ENCODE measurements at places on chromosomes 2 and 18.

DNA sequence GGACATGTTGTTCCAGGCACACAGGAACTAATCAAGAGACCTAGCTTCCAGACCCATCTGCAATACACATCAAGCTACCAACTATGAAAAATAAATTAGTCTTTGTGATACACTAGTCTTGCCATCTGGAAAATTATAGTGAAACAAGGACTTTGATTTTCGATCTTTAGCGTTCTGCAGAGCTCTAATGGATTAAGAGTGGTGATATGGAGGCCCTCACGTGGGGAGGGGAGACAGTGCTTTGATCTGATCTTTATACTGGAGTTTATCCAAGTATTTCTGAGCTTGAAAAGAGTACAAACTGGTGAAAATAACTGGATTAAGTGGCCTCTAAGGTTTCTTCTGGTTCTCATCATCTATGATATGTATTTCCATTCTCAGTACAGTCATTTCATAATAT lies 273.4 kb upstream of the CDH7 start:
- DNase-seq = no peak

DNA sequence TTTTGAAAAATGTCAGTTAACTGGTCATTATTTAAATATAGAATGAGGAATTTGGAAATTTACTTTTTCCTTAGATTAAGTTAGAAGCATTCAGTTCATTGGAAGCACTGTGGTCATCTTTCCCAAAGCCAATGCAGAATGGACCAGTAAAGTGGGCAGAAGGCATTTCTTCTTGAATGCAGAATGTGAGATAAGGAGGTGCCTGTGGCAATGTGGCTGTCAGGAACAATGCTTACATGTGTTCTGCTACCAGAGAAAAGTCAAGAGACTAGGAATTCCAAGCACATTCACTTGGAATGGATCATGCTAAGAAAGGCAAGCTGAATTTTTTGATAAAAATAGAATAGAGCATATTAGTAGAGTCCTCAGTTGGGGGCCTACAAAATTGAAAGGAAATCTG lies 295.0 kb upstream of the KCNH7 start:
- DNase-seq = no peak

DNA sequence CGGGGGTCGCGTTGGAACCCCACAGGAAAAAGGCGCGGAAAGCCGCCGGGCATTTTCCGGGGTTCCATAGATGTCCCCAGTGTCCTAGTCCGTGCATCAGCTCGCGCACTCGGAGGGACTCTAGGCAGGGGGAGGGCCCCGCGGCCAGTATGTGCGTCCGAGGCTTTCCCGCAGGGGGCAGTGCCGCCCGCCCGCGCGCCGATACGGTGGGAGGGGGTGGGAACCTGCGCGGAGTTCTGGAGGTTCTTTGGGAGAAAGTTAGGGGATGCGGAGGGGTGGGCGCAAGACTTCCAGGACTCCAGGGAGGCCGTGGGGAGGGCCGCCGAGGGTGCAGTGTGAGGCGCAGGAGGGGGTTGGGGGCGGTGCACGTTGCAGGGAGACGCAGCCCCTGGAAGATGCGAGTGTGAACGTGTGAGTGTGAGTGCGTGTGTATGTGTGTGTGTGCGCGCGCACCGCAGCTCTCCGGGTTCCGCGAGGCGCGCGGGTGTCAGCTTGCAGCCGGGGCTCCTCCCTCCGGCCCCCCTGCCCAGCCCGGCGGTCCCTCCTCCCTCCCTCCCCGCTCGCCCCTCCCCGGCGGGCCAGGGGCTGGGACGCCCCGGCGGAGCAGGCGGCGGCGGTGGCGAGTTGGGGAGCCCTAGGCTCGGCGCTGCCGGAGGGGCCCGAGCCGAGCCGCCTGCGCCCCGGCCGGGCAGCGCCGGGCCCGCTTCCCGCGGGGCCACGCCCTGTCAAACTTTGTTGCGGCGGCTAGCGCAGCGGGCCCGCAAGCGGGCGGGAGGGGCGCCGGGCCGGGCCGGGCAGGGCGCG lies at the start of gene TCF7L1:
TCF7L1 (plus strand) TSS at position 559 of the 804 bp plus-strand sequence. CDS start 293 bp downstream, outside the sequence.
- DNase-seq = no peak

DNA sequence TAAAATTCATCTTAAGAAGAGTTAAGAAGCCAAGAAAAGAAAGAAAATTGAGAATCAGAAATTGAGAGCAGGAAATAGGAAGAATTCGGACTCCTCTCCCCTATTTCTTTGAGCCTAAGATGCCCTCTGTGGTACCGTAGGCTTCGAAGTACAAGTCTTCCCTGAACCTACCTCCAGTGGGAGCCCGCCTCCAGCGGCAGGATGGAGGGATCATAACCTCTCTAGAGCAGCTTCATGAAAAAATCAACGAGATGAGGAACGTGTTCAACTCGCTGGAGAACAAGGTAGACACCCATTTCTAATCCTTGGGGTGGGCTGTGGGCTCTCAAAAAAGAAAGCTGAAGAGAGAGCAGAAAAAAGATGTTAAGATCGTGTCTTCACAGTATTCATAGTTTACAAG lies 36.3 kb downstream of the ARHGEF33 start:
- DNase-seq = no peak

- no peak for DNase-seq
Measured at GRCh38 chr2:213057977-213058376, 93.4 kb downstream of the IKZF2 start.

DNA sequence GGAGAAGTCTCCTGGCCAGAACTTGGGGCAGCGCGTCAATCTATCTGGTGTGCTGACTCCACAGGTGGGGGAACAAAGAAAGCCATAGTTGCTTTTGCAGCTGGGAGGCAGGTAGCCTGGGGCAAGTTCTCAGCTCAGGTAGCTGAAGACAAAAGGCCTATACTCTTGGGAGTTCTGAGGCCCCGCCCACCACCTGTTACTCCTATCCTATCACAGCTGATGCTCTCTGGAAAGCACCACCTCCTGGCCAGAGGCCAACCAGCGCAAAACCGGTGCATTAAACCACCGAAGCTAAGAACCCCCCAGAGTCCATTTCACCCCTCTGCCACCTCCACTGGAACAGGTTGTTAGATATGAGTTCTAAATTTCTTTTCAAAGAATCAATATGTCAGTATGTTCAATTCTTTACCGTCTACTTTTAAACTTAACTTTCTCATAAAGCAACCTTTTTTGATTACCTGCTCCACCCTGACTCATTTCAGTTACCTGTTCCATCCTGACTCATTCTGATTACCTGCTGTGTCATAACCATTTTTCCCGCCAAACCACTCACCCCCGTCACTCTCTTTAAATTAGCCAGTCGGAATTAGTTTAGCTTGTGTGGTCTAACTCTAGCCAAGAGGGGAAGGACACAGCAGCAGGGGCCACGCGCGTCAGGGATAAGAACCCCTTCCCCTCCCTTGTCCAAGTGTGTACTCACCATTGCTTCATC lies 43.4 kb downstream of the UPP2 start:
- no peak for DNase-seq

GRCh38 chr2:165891345-165891744 lies 62.2 kb downstream of the TTC21B start:
- no peak for DNase-seq

- DNase-seq = no peak
Measured at GRCh38 chr2:3446381-3446780, 66.9 kb downstream of the TRAPPC12 start.

DNA sequence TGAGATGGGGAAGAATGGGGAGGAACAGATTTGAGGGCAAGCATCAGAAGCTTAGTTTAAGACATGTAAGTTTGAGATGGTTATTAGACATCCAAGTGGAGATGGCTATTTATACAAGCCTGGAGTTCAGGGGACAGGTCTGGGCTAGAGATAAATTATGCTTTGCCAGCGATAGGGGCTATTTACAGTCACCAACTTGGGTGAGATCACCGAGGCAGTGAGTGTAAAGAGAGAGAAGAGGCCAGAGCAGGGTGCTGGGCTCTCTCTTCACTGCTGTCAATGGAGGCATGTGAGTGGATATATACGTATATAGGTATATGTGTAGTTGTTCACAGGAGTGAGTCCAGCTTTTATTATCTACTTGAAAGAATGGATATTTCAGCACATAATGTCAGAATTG lies 81.0 kb downstream of the QPCT start:
- DNase-seq = no peak

- no peak for DNase-seq
Measured at GRCh38 chr2:137968477-137969417, 4.5 kb downstream of the HNMT start.

DNA sequence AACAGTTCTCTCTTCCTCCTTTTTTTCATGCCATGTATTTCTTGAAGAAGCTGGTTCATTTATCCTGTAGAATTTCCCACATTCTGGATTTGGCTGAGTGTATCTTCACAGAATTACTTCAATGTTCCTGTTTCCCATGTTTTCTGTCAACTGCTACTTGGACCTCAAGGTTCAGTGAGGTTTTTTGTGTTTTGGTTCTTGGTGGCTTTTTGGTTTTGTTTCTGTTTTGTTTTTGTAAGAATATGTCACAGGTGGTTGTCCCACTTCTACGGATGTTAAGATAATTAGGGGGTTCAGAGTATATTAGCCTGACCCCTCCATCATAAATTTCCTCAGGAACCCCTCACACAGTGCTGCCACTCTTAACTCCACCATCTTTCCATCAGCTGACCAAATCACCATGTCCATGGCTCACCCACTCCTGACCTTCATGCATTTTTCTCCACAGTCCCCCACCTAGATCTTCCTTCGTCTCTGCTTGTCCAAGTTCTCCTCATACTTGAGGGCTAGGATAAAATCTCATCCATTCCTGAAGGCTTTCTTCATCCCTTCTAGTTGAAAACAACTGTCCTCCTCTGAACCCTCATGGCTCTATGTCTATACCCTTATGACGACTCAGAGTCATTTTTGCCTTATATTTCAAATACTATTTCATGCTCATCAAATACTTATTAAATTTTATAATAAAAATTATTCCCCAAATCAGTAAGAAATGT lies 40.4 kb downstream of the PLEKHM3 start:
- DNase-seq = no peak

DNA sequence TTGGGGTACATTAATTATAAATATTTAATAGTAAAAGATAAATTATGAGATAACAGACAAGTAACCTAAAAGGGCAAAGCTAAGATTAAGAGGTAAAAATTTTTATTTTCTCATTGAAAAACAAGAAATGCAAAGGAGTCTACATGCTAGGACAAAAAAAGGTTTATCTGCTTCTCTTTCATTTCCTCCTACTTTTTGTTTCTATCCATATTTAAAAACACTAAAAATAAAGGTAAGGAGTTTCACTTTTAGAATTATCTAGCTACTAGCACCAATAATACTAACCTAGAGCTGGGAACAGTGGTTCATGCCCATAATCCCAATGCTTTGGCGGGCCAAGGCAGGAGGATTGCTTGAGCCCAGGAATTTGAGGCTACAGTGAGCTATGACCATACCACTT lies 1551.7 kb upstream of the SLC39A10 start:
- DNase-seq = no peak

- DNase-seq = no peak
Measured at GRCh38 chr2:100818606-100819369, 1.2 kb upstream of the NPAS2 start.

GRCh38 chr2:200288670-200289429 lies 17.6 kb upstream of the SPATS2L start:
- DNase-seq = no peak

DNA sequence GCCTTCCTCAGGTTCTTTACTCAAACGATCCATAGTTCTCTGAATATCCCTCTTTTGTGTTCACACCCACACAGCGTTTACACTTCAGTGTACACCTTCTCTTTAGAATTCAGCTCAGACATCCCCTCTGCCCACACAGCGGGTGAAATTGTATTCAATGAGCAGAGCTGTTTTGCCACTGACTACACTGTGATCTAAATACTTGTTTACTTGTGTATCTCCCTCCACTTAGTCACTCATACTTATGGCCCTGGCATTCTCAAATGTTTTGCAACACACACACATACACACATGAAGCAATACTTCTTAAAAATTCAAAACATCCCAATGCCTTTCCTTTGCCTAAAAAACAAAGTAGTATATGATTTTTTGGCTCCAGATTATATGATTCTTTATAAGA lies 297.1 kb downstream of the TMX3 start:
- DNase-seq = no peak

DNA sequence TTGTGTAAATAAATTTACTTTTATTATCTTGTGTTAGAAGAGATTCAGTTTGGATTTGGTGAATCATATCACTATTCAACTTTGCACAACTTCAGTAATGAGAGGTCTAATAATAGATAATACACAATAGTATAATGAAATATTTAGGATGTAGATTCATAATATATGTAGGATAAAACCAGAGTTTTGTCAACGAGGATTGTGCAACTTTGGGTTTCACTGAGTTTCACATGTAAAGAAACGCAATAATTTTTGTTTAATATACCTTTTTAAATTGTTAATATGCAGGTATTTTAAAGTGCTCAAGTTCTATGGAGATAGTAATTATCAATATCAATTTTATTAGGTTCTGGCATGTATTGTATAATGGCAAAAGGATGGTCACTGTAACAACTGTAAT lies 5.3 kb downstream of the CALCRL start:
- no peak for DNase-seq

- no peak for DNase-seq
Measured at GRCh38 chr2:160747501-160748170, 254.0 kb upstream of the RBMS1 start.

DNA sequence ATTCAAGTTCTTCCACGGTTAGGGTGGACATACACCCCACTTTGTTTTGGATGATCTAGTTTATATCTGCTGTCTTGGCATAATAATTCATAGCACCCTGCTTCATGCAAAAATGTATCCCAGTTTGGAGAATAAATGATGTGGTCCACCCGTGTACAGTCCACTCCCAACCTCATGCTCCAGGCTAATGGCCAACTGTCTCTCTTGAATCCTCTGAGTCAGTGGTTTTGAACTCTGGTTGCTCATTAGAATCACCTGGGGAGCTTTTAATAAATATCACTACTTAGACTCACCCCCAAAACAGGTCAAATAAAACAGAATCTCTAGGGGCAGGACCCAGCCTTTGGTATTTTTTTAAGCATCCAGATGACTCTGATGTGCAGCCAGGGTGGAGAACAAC lies 78.5 kb downstream of the SDC1 start:
- no peak for DNase-seq

- DNase-seq = no peak
Measured at GRCh38 chr2:181786371-181787228, 104.9 kb upstream of the ITPRID2 start.

- DNase-seq = no peak
Measured at GRCh38 chr18:24013051-24013450, 1.5 kb upstream of the TTC39C start.

DNA sequence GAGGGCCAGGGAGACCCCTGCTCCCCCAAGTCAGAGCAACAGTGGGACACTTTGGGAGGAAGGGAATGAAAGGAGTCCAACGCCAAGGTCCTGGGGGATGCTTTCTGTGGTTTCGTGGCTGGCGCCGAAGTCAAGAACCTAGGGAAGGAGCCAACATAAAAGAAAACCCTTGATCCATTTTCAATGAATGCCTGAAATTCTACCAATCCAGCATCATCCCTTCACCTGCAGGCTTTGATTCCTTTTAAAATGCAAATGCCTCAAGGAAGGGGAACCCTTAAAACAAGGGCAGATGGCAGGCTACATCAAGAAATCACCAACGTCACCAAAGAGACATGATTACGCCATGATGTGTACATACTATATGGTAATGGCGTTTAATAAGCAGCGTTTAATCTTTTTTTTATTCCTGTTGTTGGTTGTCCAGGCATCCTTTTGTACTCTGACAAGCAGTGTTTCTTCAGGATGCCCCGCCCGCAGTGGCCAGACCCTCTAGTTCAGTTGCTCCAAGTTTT lies 123.3 kb upstream of the SLC1A4 start:
- no peak for DNase-seq

- DNase-seq = no peak
Measured at GRCh38 chr18:54232485-54233227, 8.2 kb upstream of the MBD2 start.

Measured in activated naive CD4-positive, alpha-beta T cell (primary cell).